ENCODE measurements at places on chromosomes 7 and 10.

DNA sequence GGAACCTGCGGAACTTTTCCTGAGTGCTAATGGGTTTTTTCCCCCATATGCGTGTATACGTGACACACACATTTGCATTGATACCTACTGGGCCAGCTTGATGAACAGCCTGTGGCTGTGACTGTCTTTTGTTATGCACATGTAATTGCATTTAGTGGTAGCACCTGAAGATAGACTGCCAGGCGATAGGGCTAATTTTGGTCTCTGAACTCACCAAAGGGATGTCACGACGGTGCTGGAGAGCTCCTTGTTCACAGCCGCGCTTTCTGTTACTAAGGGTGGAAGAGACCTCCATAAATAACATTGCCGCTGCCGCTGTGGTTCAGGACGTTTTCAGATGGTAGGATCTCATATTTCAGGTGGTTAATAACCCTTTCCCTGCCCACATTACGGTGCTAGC is 133.2 kb downstream of the CAMK1D start:
- no peak for DNase-seq

DNA sequence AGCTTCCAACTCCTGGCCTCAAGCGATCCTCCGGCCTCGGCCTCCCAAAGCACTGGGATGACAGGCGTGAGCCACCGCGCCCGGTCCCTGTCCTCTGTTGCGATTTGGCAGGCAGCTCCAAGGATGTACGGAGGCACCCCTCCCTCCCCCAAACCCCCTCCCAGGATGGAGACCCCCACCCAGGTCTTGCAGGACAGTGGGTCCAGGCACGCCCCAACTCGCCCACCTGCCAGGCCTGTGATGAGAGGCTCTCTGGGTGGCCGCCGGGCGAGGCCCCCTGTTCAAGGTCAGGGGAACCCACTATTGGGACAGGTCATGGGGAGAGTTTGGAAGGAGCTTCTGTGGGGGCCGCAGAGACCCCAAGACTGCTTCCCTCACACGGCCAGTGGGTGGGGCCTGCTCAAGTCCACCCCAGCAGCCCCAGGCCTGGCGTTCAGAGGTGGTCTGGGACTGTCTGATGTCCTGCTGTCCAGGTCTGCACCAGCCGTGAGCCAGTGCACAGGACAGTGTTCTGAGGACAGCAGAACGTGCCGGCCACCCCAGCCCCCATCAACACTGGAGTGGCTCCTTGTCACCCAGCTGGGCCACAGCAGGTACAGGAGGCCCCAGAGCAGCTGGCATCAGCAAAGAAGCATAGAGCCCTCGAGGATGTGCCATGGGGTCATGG is 2.5 kb downstream of the ADAP1 start:
- no peak for DNase-seq

- no peak for DNase-seq
These were observed 32.1 kb downstream of the PLAC9 start for GRCh38 chr10:80164596-80164995.

DNA sequence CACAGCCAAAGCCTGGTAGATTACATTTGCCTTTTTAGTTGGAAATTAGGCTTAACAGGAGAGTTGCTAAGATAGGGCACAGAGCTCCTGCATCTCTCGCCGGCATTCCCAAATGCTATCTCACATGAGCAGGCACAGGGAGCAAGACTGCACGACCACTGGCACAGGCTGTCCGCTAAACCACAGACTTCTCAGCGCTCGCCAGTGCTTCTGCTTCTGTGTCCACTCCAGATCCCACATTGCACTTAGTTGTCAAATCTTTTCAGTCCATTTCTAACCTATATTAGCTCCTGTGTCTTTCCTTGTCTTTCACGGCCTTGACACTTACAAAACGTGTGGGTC is 138.9 kb downstream of the EGFR start:
- no peak for DNase-seq

DNA sequence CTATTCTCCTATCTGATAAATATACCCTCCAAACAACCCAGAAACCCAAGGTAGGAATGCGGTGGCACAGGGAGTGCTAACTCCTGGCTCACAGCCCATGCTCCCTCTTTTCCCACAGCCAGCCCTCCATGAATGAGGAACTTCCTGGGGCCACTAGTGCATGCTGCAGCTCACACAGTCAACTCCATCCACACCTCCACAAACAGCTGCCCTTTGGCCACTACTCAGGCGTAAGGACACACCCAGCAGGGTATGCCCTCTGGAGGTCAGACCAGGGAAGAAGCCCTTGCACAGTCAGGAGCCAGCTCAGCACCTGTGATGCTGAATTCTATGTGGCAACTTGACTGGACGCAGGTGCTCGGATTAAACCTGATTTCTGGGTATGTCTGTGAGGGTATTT is 85.2 kb upstream of the PIK3CG start:
- DNase-seq = no peak

GRCh38 chr7:158601090-158601489 is 13.5 kb upstream of the PTPRN2 start:
- no peak for DNase-seq

DNA sequence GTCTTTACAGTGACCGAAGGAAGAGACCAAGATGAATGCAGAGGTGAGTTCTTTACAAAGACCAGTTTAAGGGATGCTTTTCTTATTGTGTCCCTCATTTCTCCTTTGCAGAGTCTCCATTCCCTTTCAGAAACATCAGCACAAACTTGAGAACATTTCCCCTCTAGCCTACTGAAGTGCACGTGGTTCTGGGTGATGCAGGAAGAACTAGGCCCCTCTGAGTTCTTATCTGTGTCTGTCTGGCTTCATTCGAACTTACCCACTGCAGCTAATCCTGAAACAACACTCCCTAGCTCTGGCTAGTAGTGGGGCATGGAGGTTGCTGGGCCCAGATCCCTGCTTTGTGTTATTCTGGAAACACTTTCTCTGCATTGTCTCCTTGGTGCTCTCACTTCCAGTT is 12.6 kb downstream of the BLVRA start:
- no peak for DNase-seq

DNA sequence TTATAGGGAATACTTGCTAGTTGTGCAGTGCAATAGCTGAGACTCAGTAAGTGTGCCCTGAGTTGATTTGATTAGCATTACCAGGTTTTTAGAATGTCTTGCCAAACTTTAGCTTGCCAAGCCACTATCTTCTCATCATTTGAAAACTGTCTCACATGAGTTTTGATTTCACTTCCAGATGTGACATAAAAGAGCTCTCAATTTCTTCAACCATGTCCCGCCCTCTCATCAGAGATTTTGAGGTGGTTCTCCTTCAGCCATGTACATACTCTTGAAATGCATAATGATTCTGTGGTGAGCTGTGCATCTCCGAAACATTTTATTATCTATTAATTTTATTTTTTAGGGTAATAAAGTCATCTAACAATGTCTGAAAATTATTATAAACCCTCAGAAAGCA is 215.0 kb upstream of the SEMA3E start:
- no peak for DNase-seq

DNA sequence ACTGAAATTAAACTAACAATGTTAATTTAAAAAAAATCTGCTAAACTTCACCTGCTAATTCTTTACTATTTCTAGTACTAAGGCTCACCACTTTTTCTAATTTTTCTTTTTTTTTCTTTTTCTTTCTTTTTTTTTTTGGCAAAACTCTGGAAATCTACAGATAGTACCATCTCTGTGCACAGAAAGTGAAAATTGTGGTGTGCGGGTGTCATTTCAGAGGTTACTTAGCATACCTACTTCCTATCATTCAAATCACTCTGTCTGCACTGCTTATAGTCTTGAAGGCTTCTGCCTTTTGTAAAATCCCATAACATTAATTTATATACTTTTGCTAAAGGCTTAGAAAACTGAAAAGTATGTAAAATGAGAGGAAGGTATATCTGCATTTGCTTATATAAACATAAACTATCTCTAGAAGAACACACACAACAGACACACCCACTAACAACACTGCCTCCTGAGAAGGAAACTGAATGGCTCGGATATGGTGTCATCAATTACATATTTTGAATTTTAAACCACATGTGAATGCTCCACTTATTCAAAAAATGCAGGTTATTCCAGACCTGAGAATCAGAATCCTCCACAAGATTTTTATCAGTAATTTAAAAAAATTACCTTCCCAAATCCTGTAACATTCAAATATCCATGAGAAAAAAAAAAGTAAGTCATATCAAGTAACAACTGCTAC is 229.5 kb downstream of the PARD3 start:
- DNase-seq = no peak

GRCh38 chr10:122592161-122592560 is 31.6 kb downstream of the DMBT1 start:
- no peak for DNase-seq

GRCh38 chr10:70148516-70148915 is 2.0 kb upstream of the TYSND1 start:
- no peak for DNase-seq

GRCh38 chr10:92142949-92143348 is 147.9 kb downstream of the CPEB3 start:
- DNase-seq = no peak

DNA sequence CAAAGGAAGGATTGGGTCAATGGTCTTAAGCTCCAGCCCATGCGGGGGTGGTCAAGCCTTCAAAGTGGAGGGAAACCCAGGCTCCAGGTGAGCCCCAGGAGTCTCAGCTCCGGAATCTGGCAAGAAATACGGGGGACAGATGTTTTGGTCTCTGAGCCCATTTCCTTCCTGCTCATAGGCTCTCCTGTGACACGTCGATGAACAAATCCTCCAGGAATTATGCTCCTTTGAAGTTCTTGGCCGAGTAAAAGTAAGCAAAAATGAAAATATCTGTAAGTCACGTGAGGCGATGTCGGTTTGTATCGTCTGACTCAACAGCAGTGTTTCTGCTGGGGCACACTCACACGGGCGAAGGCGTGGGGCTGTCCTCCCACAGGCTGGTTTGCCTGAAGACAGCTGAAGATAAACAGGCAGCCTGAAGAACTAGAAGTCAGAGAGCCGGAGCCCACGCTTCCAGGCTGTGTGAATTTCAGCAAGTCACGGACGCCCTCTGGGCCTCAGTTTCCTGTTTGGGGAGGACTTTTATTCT is 52.6 kb upstream of the SMNDC1 start:
- no peak for DNase-seq

GRCh38 chr7:45459476-45459875 is 114.7 kb upstream of the ADCY1 start:
- DNase-seq = no peak

DNA sequence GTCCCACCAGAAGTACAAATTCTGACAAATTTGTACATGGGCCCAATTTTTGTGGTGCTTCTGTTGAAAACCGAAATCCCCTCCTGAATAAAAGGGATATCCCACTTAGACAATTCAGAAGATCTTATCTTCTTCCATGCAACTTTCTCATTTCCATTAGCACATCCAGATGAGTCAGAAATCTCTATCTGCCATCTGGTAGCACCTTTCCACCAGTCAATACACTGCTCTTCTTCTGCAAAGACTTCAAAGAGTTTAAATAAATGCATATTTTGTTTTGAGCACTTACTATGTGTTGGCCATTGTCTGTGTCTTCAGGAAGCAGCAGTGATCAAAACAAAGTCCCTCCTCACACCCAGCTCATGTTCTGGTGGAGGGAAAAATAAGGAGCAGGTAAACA is 12.7 kb upstream of the KLF6 start:
- DNase-seq = no peak

GRCh38 chr10:48792687-48793096 is 108.0 kb downstream of the WDFY4 start:
- DNase-seq = no peak

DNA sequence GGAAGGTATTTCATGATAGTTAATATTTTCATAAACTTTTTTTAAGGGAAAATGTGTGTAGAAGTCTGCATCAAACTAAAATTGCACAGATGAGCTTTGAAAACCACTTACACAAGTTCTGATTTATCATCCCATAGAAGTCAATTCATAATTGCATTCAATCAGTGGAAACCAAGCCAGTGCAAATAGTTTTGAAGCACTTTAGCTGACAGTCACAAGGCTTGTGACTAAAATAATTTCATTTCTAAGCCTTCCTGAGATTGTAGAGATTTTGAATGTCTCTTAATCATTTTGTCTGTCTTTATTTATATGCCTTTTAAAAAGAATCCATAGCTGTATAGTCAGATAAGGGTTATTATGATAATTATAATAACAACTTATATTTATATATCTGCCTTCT is 41.4 kb downstream of the EXOC4 start:
- no peak for DNase-seq

- no peak for DNase-seq
These were observed 7.1 kb downstream of the ZNF736 start for GRCh38 chr7:64320547-64321513.

- DNase-seq = no peak
These were observed 508.7 kb upstream of the SEMA3D start for GRCh38 chr7:85695533-85695932.

DNA sequence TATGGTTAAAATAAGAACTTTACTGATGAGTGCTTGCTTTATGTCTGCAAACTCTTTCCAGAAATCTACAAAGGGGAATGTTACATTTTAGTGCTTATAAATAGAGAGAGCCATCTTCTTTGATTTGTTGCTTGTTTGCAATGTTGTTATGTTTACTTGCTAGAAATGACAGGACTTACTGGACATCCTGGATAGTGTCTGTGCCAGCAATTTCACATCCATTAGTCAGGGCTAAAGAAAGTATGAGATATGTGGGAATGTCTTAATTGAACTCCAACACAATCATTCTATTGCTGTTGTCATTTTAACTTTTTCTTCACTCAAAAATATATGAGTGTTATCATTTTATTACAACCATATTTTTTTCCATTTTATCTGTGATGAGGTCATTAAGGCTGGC is 453.2 kb downstream of the TNS3 start:
- no peak for DNase-seq

- no peak for DNase-seq
These were observed 123.3 kb downstream of the PRPF18 start for GRCh38 chr10:13709931-13710650.

GRCh38 chr7:116522247-116522646 is 2.6 kb upstream of the CAV1 start:
- DNase-seq = no peak

All from stimulated activated CD8-positive, alpha-beta memory T cell treated with anti-CD3 and anti-CD28 coated beads, Interleukin-2, amount 100 ng/mL, for 1 hour (primary cell).